ENCODE measurements at places on chromosomes 7 and 10.

GRCh38 chr7:23593706-23594105 lies 3.5 kb upstream of the CCDC126 start:
- no peak for DNase-seq

- no peak for DNase-seq
Observed at GRCh38 chr10:14775656-14776055, 959 bp upstream of the FAM107B start.

GRCh38 chr7:45975847-45976484 lies 54.9 kb upstream of the IGFBP3 start:
- no peak for DNase-seq

DNA sequence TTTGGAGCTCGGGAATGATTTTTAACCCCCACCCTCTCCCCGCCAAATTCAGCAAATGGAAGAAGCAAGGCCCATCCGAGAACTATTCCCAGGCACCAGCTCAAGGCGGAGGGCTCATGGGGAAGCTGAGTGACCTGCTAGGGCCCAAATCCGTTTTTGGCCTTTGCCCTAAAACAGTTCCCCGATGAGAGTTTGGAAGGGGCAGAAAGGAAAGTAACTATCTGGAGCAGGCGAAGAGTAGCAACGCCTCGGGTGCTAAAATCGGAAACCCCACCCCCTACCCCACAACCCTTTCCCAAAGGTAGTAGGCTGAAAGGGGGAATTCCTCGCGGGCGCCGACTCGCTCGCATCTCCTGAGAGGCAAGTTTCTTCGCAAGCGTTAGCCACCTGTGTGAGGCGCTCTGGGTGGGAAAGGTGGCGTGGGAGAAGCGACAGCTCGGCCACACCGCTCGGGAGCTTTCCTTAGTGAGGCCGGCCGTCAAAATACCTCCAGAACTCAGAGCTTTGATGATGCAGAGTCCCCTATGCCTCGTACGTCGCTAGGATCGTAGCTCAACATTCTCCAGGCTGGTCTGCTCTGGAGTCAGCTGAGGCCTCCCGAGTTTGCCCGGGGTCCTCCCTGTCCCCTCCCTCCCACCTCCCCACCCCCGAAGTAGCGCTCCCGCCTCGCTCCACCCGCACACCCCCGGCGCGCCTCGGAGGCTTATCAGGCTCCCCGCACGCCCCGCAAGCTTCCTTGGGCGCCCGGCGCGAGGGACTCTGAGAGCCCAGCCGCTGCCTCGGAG lies 642 bp upstream of the PRKG1 start:
- peak; percentile 72 for DNase-seq

DNA sequence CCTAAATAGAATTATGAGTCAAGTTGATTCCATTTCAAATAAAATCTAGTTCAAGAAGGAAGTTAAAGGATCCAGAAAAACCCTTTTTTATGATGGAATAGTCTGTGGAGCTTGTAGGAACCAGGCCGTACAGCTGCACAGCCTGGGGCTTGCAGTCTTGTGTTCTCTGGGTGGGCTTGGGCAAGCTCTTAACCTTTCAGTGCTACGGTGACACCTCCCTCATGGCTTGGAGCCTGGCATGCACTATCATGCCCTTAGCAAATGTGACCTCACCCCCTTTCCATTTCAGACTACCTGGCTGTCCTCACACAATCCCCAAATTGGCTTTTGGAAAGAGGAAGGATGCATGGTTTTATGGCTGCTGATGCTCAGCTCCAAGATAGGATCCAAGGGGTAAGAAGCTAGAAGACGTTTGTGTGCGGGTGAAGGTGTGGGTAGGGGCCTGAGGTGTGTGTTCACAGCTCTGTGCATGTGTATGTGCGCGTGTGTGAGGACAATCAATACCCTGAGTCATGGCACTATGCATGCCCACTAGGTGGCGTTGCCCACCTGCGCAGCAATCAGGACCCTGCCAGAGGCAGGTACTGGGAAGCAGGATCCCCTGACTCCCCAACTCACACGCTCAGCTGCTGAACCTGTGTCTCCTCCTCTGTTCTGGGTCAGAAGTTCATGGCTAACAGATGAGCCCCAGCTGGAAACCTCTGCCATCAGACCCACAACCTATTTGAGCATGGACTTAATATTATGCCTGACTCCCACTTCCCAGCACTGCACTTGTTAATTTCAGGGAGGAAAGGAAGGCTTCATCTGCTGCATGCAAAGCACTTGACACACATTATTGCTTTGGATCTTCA lies 113.4 kb downstream of the PTPN20 start:
- peak; percentile 80 for DNase-seq

DNA sequence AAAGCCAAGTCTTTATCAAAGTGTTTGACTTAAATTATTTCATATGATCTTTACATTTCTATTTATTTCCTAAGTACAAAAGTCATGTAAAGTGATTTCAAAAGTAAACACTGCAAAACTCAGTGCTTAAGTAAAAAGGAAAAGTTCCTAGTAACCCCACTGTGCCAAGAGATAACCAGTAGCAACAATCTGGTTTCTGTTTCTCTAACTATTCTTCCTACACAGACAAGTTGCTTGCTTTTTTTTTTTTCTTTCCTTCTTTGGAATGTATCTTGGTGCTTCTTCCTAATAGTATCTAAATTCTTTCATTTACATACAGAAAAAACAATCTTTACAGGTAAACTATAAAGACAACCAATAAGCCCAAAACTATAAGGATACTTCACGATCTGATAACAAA lies 3.1 kb downstream of the JCAD start:
- no peak for DNase-seq

DNA sequence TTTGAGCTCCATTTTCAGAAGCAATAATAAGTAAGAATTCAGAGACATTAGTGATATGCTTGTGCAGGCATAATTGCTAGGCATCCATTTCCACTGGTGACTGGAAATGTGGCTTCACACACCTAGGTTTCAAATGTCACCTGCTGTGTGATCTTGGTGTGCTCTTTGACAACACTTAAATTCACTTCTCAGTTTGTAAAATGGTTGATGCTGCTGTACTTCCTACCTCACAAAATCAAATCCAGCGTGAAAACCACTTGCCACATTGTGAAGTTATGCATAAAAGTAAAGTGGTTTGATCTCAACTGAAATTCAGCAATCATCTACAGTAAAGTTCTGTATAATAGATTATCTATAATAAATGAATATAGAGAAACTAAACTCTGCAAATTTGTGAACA lies 82.4 kb downstream of the APBB1IP start:
- DNase-seq = no peak

DNA sequence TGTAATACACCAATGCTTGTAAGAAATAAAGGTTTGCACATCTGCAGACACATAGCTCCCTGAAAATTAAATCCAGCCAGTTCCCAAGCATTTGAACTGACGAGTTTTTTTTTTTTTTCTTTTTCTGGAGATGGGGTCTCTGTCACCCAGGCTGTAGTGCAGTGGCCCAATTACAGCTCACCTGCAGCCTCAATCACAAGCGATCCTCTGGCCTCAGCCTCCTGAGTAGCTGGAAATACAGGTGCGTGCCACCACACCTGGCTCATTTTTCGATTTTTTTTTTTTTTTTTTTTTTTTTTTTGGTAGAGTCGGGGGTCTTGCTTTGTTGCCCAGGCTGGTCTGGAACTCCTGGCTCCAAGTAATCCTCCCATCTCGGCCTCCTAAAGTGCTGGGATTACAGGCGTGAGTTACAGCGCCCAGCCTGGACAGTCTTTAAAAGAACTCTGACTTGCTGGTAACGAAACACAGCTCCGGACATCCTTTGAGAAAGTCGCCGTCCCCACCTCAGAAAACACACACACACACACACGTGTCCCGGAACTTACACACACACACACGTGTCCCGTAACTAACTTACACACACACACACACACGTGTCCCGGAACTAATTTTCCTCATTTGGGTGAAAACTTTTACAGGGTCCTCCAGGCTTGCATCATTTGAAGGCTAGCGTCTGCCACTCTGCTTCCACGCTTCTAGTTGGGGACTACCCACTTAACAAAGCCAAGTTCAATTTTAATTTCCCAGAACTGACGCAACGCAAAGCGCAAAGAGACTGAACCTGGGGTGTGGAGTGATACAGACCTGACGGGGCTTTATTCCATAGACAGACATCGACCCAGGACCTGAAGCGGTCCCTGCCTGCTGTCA lies 18.6 kb downstream of the OCM2 start:
- no peak for DNase-seq

DNA sequence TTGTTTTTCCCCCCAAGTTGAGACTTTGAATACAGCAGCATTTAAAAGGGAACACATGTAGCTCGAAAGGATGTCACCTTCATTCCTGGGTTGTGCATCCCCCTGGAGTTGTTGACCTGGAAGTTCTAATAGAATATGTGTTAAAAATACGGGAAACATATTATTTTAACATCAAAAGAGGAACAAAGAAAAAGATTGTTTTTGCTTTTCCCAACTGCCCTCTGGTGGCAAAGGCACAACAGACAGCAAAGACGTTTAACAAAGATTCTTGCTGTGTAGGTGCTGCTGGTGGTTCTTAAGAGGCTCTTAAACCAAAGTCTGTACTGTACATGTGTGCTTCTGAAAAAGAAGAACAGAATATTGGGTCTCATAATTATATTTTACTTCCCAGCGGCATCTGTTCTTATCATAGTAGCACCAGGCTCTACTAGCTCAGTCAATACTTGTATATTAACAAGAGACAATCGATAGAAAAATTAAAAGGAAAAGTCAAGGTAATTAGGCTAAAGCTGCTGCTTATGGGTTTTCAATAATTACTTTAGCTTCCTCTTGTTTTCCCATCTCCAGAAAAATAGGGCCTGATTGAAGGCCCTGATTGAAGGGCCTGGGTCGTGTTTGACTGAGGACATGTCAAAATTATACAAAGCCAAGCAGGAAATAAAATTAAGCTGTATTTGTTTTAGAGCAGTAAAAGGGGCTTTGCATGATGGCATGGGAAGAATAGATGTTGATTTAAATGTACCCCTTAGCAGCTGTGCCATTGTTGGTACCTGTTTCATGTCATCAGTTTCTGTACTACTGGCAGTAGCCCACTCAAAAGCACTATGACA lies 384.2 kb upstream of the LRGUK start:
- no peak for DNase-seq

DNA sequence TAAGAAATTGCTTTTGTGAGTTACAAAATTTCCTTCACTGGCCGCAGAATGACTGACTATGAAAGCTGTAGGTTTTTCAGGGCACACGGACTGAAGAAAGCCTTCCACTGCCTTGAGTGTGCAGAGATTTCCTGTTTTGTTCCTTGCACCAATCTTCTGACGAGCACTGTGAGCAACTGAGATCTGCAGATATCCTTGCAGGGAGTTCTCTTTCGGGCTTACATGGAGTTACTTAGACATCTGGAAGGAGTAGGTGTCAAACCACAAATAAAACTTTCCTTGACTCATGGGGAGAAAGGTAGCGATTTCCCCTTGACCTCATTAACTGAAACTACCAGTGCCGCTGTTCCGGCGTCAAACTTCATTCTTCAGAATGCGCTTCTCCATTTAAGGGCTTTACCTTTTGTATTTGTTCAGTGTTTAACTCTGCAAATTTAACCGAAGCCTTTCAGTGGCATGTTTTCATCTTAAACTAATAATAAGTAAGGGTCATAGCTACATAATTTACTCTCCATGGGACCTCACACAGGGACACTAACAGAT lies 1175.3 kb downstream of the GATA3 start:
- no peak for DNase-seq

DNA sequence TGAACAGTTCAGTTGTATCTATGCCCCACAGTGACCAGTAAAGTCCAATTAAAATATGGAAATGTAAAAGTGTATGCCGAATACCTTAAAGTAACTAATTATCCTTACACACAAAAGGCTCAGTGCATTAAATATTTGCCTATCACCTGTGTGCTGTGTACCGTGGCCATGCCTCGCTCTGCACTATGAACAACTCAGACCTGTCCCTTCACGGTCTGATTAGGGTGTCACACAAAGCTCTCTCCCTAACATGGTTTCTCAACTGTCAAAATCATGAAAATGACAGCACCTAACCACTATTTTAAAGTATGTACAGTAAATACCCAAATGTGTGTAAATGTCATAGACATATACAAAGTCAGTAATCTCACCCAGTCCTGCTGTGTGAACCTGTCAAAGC lies 43.1 kb downstream of the STK17A start:
- DNase-seq = no peak

GRCh38 chr10:29438271-29438670 lies 149.4 kb downstream of the LYZL1 start:
- DNase-seq = no peak

DNA sequence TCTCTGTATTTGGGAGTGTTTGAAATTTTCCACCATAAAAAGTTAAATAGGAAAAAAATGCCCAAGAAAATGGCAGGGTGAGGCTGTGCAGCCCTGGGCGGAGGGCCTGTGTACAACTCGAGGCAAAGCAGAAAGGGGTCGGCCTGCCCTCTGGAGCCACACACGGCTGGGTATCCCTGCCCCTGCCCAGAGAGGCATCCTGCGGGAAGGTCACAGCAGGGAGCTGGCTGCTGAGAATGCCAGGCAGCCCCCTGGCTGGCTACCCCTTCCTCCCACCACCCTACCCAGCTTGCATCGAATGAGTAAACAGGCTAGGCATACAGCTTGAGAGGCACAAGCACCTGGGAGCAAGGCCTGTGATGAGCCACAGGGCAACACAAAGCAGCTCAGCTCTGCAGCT lies 46.1 kb downstream of the CAMK2B start:
- DNase-seq = peak; percentile 46

DNA sequence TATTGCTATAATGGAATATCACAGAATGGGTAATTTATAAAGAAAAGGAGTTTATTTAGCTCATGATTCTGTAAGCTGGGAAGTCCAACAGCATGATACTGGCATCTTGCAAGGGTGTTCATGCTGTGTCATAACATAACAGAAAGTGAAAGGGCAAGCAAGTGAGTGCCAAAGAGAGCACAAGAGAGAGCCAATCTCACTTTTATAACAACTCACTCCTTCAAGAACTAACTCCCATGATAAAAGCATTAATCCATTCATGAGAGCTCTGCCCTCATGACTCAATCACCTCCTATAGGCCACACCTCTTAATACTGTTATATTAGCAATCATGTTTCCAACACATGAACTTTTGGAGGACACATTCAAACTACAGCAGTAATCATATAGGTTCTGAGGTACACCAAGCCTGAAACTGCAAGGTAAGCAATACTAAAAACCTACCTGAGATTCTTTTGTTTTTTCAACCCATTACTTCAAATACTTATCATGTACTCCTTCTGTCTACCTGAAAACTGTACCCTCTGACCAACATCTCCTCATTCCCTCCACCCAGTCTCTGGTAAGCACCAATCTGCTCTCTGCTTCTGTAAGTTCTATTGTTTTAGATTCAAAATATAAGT lies 219.7 kb downstream of the MTERF1 start:
- DNase-seq = no peak

- DNase-seq = no peak
Observed at GRCh38 chr7:51731075-51731474, 414.5 kb upstream of the COBL start.

Data from ecto neural progenitor cell (in vitro differentiated cells).